ENCODE measurements at places on chromosomes 1 and 21.
A peak's percentile ranks its signal among the peaks of the same experiment; 100 is the strongest.

DNA sequence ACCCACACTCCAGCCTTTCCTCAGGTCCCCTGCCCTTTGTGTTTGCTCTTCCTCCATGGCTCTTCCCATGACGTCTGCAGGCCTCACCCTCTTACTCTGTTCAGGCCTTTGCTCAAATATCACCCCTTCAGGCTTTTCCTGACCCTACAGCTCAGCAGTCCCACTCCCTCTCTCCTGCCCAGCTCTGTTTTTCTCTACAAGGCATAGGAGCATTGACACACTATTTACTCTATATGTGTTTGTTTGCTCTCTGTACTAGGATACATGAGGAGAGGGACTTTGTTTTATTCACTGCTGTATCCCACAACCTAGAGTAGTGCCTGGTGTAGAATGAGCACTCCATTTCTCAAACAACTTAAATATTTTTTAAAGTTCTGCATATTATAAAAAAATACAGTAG, 107.4 kb upstream of the COA6 start:
- no peak for DNase-seq

- DNase-seq: no peak
These were observed 66.3 kb downstream of the MAP3K7CL start for GRCh38 chr21:29196670-29197191.

DNA sequence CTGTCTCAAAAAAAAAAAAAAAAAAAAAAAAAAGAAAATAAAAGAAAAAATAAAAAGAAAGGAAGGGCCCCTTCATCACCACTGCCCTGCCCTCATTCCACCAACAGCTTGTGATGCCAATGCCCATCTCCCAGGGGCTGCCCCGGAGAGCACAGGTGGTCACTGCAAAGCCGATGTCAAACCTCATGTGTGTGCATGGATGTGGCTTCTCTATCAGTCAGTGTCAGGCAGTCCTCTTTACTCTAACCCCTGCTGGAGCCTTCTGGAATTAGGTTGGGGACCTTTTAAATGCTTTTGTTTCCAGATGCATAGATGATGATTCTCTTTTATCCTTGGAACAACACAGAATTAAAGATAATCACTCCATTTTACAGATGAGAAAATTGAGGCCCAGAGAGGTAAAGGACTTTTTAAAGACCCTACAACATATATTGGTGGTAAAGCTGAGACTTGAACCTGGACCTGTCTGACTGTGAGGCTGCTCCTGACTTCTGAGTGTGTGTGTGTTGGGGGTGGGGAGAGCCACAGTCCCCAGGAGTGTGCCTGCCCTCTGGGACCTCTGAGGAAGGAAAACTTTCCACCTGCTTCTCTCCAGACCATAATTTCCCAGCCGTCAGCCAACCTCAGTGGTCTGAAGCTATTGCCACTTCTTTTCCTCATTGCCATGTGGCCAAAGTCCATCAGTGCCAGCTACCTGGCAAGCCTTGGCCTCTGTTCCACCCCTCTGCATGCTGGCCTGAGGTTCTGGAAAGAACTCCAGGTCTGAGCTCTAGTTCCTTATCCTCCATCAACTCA, 3.0 kb upstream of the TMEM54 start:
- DNase-seq: no peak

DNA sequence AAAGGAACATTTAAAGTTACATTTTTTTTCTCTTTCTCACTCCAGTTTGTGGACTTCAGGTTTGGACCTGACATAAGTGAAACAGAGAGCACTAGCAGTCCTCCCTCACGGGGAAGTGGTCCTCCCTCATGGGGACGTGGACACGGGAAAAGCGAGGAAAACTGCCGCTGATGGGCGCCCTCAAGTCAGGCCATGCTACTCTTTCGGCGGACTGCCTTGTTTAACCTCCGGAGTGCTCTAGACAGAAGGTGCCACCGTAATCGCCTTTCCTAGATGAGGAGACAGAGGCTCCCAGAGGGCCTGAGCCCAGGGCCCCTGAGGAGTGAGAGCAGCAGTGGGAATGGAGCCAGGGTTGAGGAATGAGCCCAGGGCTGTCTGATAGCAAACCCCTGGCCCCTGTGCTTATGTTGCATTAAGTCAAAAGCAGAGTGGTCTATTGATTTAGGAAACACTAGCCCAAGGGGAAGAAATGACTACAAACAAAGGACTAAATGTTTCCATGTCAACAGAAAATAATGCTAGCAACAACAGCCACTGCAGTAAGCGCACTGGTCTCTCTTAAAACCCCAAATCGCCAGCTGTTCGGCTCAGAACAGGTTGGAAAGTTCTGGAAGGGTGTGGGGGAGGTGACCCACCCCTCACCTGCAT, 84.1 kb downstream of the DMRTB1 start:
- DNase-seq: no peak

GRCh38 chr1:40820911-40821693, 37.5 kb downstream of the KCNQ4 start:
- DNase-seq: no peak

- no peak for DNase-seq
These were observed 20.1 kb upstream of the ADAR start for GRCh38 chr1:154628121-154628405.

GRCh38 chr1:115609021-115609420, 32.7 kb upstream of the VANGL1 start:
- DNase-seq: no peak

DNA sequence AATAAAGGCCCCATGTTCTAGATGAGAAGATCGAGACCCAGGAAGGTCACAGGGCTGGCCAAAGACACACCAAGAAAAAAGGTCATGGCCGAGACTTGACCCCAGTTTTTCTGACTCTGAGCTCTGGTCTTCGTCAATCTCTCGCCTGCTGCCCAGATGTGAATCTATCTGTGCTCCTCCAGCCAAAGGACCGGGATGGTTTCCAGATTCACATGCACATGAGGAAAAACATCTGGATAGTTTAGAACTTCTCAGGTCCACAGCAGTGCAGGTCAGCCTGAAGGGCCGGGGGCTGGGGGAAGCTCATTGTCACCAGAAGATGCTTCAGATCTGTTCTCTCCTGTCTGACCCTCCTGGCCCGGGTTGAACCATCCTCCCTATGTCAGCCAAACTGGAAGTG, 49.0 kb downstream of the KCNN3 start:
- no peak for DNase-seq

DNA sequence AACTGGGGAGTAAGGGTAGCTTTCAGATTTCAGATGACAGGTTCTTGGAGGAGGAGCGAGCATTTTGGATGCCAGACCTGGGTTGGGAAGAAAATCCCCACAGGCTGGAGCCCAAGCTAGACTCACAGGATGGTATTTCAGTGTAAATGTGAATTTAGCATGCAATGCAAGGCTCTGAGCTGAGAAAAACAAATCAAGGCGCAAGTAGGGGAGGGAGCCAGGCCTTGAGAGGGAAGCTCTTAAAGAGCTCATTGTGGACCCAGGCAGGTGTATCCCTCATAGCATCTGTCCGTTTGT, 386.1 kb downstream of the MATN1 start:
- no peak for DNase-seq

DNA sequence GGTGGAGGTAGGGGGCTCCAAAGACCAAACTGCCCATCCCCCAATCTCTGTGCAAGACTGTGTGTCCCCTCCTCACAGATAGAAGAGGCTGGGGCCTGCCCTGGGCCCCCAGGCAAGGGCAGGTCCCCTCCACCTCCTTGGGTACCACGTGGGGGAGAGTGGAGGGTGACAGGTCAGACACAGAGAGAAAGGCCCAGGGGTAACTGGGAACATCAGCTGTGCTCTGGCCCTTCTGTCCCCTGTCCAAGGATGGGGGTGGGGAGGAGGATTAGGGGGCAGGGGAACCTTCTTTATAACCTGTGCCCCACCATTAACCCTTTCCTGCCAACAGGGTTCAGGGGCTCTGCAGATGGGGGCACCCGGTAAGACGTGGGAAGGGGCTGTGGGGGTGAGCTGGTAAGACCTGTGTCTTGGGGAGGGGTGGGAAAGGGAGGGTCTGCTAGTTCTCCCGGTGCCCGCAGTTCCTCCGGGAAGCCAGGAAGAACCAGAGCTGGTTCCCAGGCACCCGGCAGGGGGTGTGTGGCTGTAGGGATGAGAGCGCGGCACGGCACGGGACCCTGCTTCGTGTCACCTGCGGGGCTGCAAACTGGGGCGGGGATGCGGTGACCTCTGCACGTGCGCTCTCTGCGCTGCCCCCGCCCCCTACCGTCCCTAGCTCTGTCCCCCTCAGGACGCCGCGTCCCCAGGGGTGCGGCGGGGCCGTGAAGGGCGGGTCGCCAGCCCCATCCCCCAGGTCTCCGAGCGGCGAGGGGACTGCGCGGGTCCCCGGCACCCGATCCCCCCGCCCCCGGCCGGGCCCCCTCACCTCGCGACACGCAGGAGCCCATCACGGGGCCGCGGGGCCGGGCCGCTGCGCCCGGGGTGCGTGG, 601 bp downstream of the FAM131C start:
- DNase-seq: no peak

DNA sequence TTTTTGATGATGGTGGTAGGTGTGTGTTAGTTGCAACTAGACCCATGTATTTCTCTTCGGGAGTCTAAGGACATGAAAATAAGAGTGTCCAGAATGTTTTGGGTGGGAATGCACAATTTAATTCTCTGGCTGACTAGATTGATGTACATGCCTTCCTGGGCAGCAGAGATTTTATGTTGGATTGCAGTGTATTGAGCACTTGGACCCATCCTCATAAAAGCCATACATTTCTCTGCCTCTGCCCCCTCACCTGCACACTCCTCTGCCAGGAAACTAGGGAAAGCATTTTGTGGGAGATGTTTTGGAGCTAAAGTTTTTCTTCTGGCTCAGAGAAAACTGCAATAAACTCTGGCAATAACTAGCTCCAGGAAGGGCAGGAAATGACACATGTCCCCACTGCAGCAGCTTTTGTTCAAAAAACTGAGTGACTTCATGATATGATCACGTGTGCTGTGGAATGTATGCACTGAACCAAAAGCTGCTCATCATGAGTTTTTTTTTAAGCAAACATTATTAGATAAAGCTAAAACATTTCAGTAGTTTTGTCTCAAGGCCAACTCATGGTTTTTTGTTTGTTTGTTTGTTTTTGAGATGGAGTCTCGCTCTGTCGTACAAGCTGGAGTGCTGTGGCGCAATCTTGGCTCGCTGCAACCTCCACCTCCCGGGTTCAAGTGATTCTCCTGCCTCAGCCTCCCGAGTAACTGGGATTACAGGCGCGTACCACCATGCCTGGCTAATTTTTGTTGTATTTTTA, 17.6 kb downstream of the RIT1 start:
- DNase-seq: no peak

GRCh38 chr1:153832293-153832692, 57.1 kb downstream of the SLC27A3 start:
- no peak for DNase-seq

GRCh38 chr1:54794451-54795355, 6.4 kb downstream of the TTC22 start:
- no peak for DNase-seq

DNA sequence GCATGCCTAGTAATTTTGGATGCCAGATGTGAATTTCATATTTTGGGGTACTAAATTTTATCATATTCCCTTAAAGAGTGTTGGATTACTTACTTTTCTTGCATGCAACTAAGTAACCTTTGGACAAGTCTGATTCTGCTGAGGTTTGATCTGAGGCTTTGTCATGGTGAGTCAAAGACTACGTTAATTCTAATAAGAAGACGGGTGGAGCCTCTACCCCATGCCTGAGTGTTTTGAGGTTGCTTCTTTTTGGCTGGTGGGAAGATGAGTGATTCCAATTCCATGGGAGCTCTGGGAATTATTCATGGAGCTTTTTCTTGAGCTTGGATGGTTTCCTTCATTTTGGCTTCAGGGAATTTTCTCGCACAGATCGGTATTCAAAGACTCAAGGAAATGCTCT, 11.6 kb upstream of the PCP4 start:
- no peak for DNase-seq

- DNase-seq: peak; percentile 74
These were observed 700 bp upstream of the SYDE2 start for GRCh38 chr1:85201340-85202091.

DNA sequence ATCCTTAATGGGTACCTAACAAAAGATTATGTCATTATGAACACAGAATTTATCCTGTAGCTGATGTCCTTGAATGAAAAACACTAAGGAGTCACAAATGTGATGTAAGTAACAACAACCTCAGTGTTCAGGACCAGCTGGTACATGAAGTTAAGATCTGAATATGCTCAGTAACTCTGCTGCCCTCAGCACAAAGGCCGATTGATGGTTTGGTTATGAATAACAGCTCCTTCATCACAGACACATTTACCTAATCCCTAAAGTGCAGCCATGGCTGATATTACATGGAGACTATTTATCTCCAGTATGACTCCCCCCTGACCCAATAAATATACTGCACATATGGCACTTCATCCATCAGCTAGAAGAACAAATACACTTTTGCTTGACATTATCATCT, 75.2 kb downstream of the PLPPR5 start:
- no peak for DNase-seq

- no peak for DNase-seq
These were observed 34.1 kb upstream of the FHAD1 start for GRCh38 chr1:15212954-15213291.

DNA sequence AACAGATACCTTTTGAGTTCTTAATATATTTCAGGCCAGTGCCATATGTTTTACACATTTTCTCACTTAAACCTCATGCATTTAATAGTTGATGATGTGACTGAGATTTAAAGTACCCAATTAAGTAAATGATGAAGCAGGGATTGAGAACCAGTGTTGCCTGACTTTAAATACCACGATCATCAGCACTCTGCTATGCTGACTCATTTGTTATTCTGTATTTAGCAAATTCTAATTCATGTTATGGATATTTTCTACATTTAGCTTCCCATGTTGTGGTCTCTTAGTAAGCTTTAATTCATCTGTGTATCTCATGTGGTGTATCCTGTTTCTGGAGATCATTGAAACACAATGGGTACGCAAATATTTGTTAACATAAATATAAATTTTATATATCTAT, 363.0 kb downstream of the PTBP2 start:
- DNase-seq: no peak

- no peak for DNase-seq
These were observed 437.7 kb upstream of the OLFM3 start for GRCh38 chr1:102434421-102434820.

GRCh38 chr21:43757601-43758000, 18.5 kb downstream of the CSTB start:
- no peak for DNase-seq

GRCh38 chr1:246367041-246367440, 140.0 kb downstream of the SMYD3 start:
- no peak for DNase-seq

GRCh38 chr1:15337656-15338402, 71.9 kb upstream of the EFHD2 start:
- DNase-seq: no peak

DNA sequence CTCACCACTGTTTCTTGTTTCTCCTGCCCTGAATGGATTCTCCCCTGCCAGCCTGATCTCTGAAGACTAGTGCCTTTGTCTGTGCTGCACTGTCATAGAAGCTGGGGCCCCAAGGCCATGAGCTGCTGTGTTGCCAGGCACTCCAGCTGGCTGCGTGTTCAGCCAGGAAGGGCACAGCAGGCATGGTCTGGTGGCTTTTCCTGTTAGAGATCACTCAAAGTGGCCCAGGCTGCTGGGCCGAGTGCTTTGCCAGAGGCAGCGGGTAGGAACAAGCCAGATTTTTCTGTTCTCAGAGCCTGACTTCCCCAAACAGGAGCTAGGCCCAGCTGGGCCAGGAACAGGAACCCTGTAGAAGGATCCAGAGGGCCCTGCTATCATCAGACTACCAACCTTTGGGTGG, 5.2 kb downstream of the ADPRS start:
- DNase-seq: no peak

Measured in CD8-positive, alpha-beta T cell (primary cell).